ENCODE measurements at places on chromosomes 3 and 15.

- DNase-seq = no peak
These were observed 26.4 kb upstream of the SLC30A4 start for GRCh38 chr15:45548753-45549520.

DNA sequence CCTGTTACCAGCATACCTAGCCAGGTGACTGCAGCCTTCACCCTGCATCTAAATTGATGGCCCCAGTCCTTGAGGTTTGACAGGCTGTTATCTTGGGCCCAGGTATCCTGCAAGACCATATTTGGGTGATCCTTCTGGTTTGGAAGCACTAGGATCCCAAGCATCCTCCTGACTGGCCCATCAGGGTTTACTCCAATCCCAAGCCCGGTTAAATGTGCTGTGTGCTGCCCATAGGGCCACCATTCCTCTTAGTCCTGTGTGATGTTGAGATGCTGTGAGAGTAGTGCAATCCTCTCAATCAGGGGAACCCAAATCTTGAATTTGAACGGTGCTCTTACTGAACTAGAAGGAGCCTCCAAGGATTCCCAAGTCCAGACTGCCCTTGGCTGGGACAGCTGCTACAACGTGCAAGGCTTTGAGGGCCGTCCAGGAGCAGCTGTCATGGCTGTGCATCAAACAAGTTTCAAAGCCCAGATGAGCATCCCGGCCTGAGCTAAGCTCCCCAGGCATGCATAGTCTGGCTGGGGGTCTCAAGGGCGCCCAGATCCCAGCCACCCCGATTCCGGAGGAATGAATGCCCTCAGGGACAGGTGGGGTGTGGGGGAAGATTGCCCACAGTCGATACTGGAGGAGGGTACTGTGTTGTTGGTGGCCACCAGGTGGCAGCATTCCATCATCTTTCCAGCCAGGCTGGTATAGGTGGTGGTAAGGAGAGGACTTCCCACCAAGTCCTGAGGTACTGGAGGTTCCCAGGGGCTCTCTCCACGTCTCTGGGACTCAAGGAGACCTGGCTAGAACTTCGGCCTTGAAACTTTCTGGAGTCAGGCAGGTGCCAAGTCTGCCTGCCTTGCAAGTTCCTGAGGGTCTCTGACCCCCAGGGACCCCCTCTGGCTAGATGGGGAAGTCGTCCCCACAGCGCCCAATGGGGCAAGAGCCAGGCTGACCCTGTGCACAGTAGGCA is 32.6 kb downstream of the RBM5 start:
- peak; percentile 86 for DNase-seq

GRCh38 chr3:123067689-123068600 is 1.1 kb downstream of the PDIA5 start:
- no peak for DNase-seq

DNA sequence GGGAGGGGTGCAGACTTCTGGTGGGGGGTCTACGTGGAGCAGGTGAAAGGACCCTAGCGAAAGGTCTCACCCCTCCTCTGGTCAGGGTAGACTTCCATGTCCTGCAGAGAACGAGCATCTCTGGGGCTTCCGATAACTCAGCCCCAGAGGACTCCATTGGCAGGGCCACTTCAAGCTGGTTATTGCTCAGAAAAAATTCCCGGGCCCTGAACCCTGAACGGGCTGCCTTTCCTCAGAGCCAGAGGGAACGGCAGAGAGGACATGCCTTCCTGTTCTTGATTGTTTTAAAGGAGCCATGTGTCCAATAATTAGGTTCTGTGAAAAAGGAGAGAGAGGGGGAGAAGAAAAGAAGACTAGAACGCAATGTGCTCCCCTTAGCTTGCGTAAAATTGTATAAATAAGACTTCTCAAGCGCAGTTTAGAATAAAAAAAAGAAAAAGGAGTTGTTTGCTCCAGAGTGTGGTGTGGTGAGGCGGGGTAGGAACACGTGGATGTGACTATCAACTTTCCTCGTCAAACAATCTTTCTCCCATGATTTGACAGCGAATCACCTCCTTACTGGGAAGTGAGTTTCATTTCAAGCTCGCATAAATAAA is 193.4 kb upstream of the UBE2E1 start:
- no peak for DNase-seq

DNA sequence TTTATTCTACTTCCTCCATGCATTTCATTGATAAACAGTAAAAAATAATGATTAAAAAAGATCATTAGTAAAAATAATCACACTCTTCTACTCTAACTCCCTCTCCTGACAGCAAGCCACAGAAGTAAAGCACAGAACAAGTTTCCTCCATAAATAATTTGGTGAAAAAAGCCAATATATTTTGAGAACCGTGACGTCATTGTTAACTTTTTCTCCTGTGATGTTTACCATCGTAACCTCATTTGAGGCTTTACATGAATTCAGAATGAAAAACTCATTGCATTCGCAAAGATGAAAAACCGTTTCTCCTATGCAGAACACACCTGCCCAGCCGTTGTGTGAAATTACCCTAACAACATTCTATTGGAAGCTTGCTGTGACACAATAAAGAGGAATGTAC is 120.7 kb downstream of the NSUN3 start:
- no peak for DNase-seq

DNA sequence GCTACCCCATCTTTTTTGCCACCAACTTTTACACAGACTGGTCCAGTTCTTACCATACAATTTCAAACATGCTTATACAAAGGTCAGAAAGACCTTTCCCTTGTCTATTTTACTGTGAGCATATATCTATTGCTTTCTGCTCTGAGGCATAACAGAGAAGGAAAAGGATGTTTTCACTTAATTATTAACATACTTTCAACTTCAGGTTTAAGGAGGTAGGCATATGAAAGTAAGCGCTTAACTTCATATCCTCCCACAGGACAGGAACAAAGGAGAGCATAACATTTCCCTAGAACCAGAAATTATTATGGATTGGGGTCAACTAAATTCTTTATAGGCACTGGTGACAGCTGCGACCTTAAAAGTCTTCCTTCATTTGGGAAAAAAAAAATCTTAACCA is 1.1 kb downstream of the MYEF2 start:
- no peak for DNase-seq

All from right forelimb (tissue), 1 donor.